ENCODE measurements at places on chromosomes 5 and 9.

DNA sequence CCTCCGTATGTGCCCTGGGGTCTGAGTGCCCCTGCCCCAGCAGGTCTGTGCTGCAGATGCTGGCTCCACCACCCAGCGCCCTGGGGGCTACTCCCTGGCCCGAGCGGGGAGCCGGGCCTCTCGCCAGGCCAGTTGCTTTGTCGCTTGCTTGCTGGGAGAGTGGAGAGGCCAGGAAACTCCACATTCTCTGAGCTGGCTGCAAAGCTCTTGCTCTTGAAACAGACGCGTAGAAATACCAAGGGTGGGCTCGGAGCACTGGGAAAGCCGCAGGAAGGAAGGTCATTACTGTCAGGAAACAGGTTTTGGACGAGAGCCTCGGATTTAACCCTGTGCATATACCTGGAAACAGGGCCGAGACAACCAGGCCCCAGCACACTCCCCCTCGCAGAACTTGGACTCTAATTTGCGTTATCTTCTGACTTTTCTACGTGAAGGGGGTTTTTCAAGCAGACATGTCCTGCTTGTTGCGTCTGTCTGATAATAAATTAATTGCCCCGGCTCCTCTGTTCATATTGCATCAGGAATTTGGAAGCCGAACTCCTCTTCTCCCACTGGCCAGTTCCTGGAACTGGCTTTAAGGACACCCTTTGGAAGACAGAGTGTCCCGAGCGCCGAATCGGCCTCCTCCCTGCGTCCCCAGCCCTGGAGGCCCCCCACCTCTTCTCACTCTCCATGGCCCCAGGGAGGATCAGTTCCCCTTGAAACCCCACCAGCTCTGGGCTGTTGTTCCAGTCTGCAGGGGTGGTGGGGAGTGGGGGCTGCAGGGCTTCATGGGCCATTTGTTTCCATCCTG, 11.2 kb downstream of the ADAMTSL2 start:
- no peak for DNase-seq

GRCh38 chr5:90700299-90700698, 141.7 kb downstream of the ADGRV1 start:
- no peak for DNase-seq

DNA sequence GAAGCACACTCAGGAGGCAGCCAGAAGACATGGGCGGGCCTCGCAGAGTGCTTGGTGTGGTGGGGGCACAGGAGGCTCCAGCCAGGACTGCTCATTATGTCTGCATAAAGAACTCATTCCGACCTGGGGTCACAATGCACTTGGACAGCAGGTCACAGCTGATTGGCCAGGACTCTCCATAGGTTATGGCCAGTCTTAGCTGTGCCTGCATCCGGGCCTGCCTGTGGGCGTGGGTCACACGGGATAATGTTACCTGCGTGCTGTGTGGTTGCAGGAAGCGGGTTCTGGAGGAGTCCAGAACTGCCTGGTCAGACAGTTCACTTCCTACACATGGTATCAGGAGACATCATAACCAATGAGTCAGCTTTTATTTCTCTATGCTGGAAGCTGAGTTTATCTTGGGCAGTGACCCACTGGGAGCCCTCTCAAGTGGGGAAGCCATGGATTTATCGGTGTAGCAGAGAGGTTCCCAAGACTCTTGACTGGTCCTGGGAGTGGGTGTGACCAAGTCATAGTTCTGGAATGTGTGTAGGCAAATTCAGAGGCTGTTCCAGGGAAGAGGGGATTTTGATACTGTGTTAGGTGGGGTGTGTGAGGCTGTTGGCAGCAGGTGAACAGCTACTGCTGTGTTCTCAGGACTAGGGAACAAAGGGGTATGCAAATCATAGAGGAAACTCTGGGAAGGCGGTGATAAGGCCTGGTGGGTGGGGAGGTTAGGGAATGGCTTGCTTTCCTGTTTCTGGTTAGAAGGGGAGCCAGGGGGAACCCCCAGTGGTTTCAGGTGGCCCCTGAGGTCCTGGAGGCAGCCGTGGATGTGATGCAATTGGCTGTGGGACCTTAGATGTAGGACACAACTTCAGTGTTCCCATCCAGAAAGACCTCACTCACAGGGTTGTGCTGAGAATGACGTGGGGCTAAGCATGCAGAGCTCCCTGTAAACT, 51.3 kb downstream of the ARHGEF37 start:
- no peak for DNase-seq

GRCh38 chr9:109037946-109038715, 24.8 kb upstream of the CTNNAL1 start:
- no peak for DNase-seq

GRCh38 chr9:137433349-137433915, 7.7 kb downstream of the ENTPD8 start:
- DNase-seq, result no peak

DNA sequence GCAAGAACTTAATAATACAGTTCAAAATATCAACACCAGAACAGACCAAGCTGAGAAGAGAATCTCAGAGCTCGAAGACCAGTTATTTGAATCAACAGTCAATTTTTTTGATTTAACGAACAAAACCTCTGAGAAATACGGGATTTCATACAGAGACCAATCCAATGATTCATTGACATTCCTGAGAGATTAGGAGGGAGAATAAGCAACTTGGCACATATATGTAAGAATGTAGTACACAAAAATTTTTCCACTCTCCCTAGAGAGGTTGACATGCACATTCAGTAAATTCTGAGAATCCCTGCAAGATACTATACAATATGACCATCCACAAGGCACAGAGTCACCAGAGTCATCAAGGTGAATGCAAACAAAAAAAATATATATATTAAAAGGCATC, 1577.3 kb upstream of the C9orf72 start:
- DNase-seq, result no peak

GRCh38 chr5:39213447-39214207, 5.7 kb downstream of the FYB1 start:
- no peak for DNase-seq

- DNase-seq, result no peak
These were observed 57.4 kb upstream of the ADRA1B start for GRCh38 chr5:159858871-159859270.

GRCh38 chr5:142182840-142183239, 74.3 kb downstream of the NDFIP1 start:
- no peak for DNase-seq

- no peak for DNase-seq
These were observed 1.6 kb downstream of the B4GALT1 start for GRCh38 chr9:33165263-33166151.

DNA sequence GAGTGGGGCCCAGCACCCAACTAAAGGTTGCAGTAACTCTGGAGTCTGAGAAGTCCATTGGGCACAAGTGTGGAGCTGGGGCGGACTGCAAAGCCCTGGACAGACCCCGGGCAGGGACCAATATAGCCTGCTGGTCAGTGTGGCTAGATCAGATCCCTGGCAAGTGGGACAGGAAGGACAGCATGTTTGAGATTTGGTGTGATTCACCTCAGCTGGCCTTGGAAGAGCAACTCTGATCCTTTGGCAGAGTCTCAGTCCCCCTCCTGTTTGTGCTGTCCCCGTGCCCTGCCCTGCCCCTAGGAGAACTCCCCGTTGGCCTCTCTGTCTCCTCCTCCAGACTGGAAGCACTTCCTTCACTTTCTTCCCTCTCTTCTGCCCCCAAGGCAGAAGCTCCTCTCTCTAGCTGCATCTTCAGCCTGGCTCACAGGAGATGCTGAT, 255.3 kb downstream of the FSTL4 start:
- no peak for DNase-seq

DNA sequence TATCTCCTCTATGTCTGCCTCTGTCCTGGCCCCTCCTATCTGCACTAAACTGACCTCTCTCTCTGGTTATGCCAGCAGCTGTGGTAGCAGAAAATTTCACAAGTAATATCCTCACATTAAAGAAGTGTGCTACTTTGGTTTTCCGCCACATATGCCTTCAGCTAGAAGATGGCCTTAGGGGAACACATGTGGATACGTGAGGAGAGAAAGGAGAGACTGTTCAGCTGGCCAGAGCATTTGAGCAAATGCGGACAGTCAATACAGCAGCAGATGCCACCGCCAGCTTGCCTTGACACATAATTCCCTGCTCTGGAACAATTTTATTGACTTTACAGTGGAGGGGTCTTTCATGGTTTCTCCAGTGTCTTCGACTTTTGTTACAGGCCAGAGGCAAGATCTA, 434.6 kb downstream of the TAF11L14 start:
- DNase-seq, result no peak

GRCh38 chr5:123000731-123001130, 35.8 kb downstream of the PPIC start:
- DNase-seq, result no peak

- no peak for DNase-seq
These were observed 110.4 kb upstream of the LIFR start for GRCh38 chr5:38666668-38667498.
